ENCODE measurements at places on chromosomes 6 and 20.

- DNase-seq: no peak
Measured at GRCh38 chr6:77361018-77361417, 102.3 kb downstream of the HTR1B start.

GRCh38 chr20:57526087-57526884 lies 1.3 kb upstream of the CTCFL start:
- no peak for DNase-seq

- DNase-seq: no peak
Measured at GRCh38 chr20:63854766-63855362, 6.4 kb upstream of the ABHD16B start.

DNA sequence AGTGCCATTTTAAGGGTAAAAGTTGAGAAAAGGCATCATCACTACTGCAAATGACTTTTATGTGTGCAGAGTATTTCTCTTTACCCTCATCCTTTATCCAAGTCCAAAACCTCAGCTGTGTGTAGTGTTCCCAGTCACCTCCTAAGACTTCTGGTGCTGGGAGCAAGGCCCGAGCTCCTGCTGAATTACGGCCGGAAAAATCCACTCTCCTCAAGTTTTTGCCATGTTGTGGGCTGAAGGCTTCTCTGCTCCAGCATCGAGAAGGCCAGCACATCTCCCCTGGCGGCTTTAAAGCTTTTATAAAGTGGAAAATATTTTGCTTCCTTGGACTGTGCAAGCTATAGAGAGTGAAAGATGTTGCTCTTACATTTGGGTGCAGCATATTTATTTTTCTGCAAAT lies 153.2 kb upstream of the THBS2 start:
- DNase-seq: no peak

DNA sequence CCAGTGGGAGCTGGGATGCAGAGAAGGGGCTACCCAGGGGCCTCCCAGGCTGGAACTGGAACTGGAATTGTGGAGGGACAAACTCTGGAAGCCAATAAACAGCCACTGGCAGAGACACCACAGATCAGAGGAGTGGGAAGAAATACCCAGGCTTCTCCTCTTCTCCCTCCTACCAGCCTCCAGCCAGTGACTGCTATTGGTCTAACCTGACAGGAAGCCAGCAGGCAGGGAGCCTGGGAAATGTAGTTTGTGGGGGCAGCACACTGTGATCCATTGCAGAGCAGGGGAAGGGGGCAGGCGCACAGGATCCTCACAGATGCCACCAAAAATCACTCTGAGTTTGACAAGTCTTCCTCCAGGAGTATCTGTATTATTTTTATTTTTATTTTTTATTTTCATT lies 12.1 kb upstream of the MLN start:
- no peak for DNase-seq

- no peak for DNase-seq
Measured at GRCh38 chr6:130161683-130162404, 60.9 kb downstream of the SAMD3 start.

DNA sequence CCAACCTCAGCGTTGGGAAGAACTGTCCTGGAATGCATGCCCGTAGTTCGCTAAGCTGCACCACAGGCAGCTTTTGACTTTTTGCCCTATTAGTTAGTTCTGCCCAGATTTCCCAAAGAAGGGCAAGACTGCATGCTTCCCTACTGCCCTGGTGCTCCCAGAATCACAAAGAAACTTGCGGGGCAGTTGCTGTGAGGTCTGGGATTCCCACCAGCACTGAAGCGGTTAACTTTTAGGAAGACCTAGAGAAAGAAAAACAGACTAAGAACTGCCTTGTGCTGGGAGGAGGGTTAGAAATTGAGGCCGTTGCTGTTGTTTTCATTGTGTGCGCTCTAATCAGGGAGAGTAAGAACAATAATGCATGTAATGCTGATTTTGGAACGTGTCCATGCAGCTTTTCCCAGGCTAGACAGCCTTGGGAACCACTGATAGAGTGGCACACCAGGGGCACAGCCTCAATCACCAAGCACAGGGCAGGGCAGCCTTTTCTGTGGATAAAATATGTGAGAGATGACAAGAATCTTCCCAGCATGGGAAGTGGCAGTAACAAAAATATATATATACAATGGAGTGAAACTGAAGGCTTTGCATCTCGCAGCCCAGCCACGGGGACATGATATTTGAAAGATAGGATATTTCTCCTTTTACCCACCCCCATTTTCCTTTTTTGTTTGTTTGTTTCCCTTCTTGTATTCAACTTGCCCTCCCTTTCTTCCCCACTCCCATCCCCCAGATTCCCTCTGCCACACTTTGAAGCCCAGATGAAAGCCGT lies 137.7 kb upstream of the HEY2 start:
- DNase-seq: no peak

- DNase-seq: no peak
Measured at GRCh38 chr6:53894091-53894490, 99.3 kb downstream of the LRRC1 start.

DNA sequence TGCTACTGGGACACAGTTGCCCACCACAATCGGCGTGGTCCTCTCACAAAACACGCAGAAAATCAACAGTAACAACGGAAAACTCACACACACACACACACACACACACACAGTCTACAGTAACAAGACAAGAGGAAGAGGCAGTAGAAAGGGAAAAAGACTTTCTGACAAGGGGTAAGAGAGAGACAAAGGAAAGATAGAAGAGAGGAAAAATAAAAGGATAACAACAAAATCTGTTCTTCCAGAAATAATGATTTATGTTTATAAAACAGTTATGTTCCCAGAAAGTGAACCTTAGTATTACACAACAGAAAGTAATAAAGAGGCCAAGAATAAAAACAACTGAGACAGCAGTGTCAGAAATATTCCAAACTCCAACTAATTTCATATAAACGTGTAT lies 2.9 kb downstream of the RANBP9 start:
- DNase-seq: no peak

DNA sequence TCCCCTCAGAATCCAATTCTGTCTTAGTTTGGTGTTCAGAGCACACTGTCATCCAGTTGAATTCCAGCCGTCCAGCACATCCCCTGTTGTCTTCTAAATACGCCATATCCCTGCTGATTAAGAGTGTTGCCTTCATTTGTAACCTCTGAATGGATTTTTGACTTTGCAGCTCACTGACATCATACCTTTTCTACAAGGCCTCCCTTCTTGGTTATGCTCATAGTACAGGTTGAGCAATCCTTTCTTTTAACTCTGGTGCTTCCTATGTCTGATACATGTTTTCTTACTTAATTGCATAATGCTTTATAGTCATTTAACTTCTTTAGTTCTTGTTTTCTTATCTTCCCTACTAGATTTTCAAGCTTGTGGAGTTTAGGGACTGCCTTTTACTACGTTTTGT lies 36.4 kb downstream of the XRN2 start:
- no peak for DNase-seq

GRCh38 chr20:32004963-32005362 lies 5.3 kb upstream of the CCM2L start:
- DNase-seq: no peak

GRCh38 chr20:57753332-57754164 lies 43.7 kb upstream of the PMEPA1 start:
- no peak for DNase-seq

GRCh38 chr6:33313105-33313708 lies 671 bp downstream of the TAPBP start:
- DNase-seq: no peak

GRCh38 chr6:140825731-140826130 lies 1307.0 kb upstream of the GJE1 start:
- DNase-seq: no peak

DNA sequence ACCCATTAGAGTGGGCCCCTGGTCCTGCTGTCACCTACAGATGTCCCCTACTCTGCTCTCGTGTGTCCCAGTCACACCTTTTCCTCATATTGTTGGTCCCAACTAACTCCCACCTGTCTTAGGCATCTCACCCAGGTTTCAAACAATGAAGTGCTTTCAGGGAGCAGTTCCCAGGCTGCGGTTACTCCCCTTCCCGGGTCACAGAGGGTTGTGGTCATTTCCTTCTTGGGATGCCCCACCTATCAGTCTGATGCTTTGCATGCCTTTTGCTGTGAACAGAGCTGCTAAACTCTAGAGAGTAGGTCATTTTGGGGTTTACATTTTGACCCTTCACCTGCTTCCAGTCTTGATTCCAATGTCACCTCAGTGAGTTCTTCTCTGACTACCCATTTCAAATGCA lies 181.6 kb downstream of the CDC5L start:
- DNase-seq: no peak

- DNase-seq: no peak
Measured at GRCh38 chr20:32362901-32363364, 4.8 kb downstream of the ASXL1 start.

GRCh38 chr6:109252261-109253041 lies 129.8 kb downstream of the CD164 start:
- no peak for DNase-seq

- DNase-seq: no peak
Measured at GRCh38 chr6:13294499-13295069, 33.8 kb downstream of the TBC1D7 start.

GRCh38 chr6:41077536-41077935 lies 4.8 kb downstream of the NFYA start:
- no peak for DNase-seq

GRCh38 chr20:21719592-21720214 lies 14.2 kb downstream of the PAX1 start:
- no peak for DNase-seq

GRCh38 chr6:11983306-11983705 lies 28.8 kb upstream of the HIVEP1 start:
- DNase-seq: no peak

GRCh38 chr20:44552950-44553908 lies 29.1 kb upstream of the PKIG start:
- no peak for DNase-seq

- DNase-seq: no peak
Measured at GRCh38 chr6:119296036-119297035, 53.2 kb downstream of the MAN1A1 start.

GRCh38 chr6:158847786-158848185 lies 28.6 kb upstream of the EZR start:
- no peak for DNase-seq

DNA sequence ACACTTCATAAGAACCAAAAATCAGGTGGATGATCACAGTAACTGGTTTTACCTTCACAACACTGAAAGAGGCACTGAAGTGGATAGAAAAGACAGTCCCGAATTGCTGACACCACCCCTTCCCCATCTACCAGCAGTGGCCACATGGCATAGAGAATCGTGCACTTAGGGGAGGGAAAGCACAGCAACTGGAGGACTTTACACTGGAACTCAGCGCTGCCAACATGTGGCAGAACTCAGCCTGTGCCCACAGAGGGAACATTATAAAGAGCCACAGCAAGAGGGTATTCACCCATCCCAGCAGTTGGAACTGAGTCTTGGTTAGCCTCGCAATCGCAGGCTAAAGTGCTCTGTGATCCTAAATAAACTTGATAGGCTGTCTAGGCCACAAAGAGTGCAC lies 6.5 kb upstream of the KIAA1586 start:
- no peak for DNase-seq

DNA sequence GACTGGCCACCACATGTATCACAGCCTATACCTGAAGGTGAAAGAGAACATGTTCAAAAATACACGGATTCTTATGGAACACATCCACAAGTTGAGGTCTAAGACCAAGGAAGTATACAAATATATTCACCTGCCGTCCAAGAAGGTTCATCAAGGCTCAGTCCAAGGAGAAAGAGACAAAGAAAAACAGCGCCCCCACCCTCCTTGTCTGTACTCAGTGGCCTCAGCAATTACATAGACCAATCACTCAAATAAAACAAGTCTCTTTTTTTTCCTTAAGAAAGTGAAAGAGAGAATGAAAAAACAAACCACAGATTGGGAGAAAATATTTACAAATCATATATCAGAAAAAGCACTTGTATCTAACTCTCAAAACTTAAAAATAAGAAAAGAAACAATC lies 19.5 kb downstream of the CPXM1 start:
- DNase-seq: no peak

DNA sequence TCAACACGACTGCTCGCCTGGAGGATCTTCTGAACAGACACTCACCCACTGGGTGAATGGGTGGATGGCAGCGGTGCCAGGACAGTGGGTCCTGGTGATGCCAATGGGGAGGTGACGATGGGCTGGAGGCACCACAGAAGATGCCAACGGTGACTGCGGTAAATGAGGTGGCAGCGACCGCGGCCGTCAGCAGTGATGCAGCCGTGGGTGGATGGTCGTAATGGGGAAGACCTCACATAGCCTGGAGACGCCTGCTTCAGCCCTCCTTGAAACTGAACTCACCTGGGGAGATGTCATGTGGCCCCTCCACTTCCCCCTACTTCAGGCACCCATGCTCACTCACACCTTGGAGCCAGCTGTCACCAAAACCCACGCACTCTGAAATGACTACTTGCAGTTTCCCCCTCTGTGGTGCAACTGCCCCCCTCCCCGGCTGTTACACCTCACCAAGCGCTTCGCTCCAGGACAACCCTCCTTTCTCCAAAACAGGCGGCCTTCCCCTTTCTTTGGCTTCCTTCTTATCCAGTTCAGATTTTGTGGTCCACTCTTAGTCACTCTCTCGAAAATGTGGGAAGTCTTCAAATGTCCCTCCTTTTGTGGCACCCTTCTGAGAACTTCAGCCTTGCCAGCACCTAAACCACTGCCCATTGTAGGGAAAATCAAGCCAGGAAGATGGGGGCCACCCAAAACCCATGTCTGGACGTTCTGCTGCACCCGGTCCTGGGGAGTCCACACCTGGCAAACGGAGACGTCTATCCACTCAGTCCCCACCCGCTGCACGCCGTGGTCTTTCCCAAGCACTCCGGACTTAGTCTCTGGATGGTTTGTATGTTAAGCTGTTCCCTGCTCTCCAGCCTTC lies 10.4 kb upstream of the ABHD16B start:
- DNase-seq: no peak

GRCh38 chr20:63706852-63707557 lies 771 bp downstream of the ARFRP1 start:
- peak; percentile 49 for DNase-seq

GRCh38 chr20:47464380-47465101 lies 37.1 kb upstream of the NCOA3 start:
- no peak for DNase-seq

DNA sequence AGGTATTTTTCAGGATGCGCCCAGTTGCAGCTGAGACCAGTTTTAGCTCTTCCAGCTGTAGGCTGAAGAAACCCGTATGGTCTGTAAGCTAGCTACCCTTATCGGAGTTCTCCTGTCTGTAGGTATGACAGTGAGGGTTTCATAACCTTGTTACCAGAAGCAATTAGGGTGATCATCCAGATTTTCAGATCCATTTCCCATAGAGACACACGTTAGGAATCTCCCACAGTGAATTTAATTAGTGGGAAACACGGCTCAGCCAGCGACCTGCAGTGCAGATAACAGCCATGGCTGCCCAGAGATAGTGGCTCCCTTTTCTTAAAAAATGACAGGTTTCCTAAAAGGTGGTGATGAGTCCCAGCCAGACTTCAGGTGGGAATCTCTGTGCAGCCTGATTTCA lies 111.1 kb downstream of the BTBD3 start:
- no peak for DNase-seq

- no peak for DNase-seq
Measured at GRCh38 chr6:9554806-9555205, 860.1 kb downstream of the TFAP2A start.

- no peak for DNase-seq
Measured at GRCh38 chr6:135475292-135475886, 22.2 kb downstream of the AHI1 start.

Measured in stimulated activated CD8-positive, alpha-beta memory T cell treated with anti-CD3 and anti-CD28 coated beads, Interleukin-12 subunit alpha, Interleukin-12 subunit beta, amount 100 ng/mL, for 4 hours (primary cell).